ENCODE measurements at places on chromosomes 12 and 14.
A peak's percentile ranks its signal among the peaks of the same experiment; 100 is the strongest.

DNA sequence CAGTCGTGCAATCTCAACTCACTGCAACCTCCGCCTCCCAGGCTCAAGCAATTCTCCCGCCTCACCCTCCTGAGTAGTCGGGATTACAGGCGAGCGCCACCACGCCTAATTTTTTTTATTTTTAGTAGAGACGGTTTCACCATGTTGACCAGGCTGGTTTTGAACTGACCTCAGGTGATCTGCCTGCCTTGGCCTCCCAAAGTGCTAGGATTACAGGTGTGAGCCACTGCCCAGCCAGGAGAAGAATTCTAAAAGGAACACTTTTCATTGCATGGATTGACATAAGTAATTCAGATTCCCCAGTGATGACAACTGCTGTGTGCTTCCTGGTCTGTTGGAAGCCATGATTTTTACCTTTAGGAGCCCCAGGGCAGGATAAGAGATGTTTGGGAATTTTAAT lies 22.1 kb downstream of the DMAC2L start:
- DNase-seq = peak; percentile 17

DNA sequence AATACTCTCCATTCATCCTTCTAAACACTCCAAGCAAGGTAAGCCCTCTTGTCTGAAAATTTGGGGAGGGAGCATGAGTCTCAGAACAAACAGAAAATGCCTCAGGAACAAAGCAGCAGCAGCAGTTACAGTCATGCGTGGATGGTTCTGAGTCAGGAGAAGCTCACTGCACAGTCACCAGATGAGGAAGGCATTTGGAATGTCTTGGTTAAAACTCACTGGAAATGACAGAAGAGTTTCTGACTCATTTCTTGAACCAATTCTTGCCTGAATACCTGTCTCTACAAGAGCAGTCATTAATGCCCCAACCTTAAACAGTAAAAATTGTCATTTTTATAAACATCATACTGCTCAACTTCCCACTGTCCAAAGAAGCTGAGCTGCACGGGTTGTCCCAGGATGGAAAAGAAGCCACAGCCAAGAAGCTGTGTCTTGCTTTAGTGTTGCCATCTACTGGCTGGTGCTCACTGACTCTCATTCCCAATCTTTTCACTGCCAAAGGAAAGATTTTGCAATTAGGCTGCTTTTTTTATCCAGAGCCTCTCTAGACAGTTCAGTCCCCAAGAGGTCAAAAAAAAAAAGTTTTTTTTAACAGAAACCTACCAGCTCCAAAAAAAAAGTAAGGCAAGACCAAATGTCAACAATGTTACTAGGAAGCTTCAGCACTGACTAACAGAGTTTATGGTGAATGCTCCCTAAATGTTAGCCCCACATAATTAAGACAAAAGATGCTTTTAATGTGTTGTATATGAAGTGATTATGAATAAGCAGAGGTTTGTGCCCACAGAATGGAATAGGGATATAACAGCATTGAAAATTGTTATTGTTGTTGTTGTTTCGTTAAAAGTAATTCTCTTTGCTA lies 40.4 kb downstream of the KICS2 start:
- DNase-seq = peak; percentile 42

DNA sequence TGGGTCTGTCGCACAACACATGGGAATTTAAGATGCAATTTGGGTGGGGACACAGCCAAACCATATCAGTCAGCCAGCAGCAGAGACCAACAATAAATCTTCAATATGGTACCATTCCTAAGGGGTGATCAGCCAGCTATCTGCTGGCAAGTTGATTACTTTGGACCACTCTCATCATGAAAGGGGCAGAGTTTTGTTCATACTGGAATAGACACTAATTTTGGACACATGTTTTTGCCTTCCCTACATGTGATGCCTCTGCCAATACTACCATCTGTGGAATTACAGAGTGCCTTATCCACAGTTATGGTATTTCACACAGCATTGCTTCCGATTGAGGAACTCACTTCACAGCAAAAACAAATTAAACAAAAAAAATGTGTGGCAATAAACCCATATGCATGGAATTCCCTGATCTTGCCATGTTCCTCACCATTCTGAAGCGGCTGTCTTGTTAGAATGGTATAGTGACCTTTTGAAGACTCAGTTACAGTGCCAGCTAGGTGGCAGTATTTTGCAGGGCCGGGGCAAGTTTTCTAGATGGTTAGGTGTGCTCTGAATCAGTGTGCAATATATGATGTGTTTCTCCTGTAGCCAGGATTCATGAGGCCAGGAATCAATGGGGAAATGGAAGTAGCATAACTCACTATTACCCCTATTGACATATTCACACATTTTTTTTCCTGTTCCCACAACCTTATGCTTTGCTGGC lies 179.0 kb upstream of the IGF1 start:
- peak; percentile 35 for DNase-seq

GRCh38 chr12:100715976-100716944 lies 78.3 kb upstream of the ANO4 start:
- peak; percentile 74 for DNase-seq
